ENCODE measurements at places on chromosomes 5 and 9. TPM values are rescaled to one million over a fixed set of nuclear protein-coding genes. Genes with fewer than 3 reads are reported as not detected.

The C5orf34 gene
- total RNA-seq: 0.40 TPM

- DNase-seq: no peak
Observed at GRCh38 chr9:17739736-17740135, 160.9 kb downstream of the SH3GL2 start.

DNA sequence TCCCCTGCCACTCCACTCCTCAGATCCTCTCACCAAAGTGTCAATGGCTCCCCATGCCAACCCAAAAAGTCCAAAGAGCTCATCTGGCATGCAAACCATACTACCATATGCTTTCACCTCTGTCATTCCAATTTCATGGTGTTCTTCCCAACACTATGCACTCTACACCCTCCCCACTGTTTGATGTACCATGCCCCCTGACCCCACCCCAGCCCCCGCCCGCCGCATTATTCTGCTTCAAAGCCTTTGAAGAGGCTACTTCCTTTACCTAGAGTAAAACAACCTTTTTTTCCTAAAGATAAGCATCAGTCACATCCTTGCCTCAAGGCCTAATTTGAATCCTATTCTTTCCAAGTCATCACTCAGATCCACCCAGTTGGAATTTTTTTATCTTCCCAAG lies 226.3 kb downstream of the DEPDC1B start:
- no peak for DNase-seq

DNA sequence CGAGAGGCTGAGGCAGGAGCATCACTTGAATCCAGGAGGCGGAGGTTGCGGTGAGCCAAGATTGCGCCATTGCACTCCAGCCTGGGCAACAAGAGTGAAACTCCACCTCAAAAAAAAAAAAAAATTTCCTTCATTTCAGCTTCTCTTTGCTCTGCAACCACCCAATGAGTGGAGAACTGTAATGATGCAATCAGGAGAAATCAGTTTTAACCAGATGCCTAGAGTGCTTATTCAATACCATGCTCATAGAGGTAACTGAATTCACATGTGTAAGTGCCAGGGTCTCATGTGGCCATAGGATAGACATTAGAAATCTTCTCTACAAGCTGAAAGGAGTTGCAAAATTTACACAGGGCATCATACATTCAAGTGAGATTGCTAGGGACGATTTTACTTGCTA lies 70.6 kb downstream of the HMHB1 start:
- no peak for DNase-seq

The SLC36A2 gene
- total RNA-seq: 1.2 TPM

GRCh38 chr9:35703906-35704672 lies 14.4 kb upstream of the TPM2 start:
- DNase-seq: peak; percentile 68

GRCh38 chr5:60259730-60260129 lies 366.2 kb upstream of the PDE4D start:
- no peak for DNase-seq

The SNCAIP gene
- total RNA-seq: 1.2 TPM

GRCh38 chr9:33230756-33231622 lies 9.0 kb upstream of the SPINK4 start:
- no peak for DNase-seq

The LCN1 gene
- not detected for total RNA-seq

- DNase-seq: no peak
Observed at GRCh38 chr5:4640795-4641194, 499.3 kb upstream of the ADAMTS16 start.

GRCh38 chr5:140192715-140193430 lies 17.9 kb downstream of the CYSTM1 start:
- DNase-seq: no peak

- DNase-seq: no peak
Observed at GRCh38 chr5:34915856-34916192, 313 bp downstream of the BRIX1 start.

DNA sequence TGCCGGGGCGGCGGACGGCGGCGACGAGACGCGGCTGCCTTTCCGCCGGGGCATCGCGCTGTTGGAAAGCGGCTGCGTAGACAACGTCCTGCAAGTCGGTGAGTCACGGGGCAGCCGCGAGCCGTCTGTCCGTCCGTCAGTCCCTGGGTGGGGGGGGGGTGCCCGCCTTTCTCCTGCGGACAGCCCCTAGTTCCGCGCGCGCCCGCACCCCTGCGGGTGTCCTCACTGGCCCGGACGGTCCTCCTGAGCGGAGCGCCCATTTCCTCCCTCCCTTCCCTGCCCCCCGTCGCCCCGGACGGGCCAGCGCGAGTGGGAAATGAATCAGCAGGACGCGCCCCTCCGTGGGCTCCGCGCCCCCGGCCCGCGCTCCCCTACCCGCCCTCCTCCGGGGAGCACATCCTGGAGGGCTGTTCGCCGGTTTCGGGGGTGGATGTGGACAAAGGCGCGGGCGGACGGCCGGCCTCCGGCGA lies 828 bp downstream of the ZSWIM6 start:
- DNase-seq: peak; percentile 72

DNA sequence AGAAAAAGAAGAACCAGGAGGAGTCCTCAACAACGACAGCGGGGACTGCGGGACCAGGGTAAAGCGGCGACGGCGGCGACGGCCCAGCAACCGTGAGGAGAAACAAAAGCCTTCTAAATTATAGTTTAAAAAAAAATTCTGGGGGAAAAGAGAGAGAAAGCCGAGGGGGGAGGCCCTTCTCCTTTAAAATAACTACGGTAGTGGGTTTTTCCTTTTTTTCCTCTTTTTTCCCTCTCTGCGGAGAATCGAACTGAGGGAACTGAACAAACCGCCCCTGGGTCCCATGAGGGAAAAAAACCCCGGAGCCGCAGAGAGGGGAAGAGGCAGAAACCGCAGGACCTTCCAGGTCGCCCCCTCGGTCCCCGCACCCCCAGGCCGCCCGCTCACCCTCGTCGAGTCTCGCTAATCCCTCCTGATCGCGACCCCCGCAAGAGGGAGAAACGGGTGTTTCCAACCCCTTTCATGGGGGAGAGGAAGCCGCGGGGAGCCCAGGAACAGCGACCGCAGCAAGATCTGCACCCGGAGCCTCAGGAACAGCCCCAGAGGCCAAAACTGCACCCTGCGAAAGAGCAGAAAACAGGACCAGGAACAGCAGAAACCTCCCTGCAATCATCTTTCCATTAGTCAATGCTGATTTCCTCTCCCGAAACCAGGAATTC lies 453 bp downstream of the CPEB4 start:
- DNase-seq: peak; percentile 50

- DNase-seq: no peak
Observed at GRCh38 chr5:151700296-151700695, 13.6 kb upstream of the SPARC start.

DNA sequence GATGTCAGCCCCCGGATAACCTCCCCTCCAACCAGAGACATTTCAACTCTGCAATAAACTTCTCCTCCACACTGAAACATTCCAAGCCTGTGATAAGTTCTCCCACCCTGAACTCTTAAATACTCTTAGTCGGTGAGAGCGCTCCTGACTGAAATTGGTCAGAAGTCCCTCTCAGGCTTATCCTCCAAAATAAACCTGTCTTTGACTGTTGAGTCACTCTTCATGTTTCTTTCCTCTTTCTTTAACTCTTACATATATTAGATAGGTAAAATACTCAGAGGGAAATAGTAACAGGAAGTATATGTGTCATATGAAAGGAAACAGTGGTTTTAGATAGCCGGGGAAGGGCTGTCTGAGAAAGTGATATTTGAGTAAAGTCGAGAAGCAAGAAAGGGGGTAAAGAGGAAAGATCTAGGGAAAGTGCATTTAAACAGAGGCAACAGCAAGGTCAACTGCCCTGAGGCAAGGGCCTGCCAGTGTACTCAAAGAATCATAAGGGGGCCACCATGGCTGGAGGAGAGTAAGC lies 11.0 kb upstream of the FAM81B start:
- no peak for DNase-seq

- DNase-seq: no peak
Observed at GRCh38 chr5:1216918-1217295, 8.3 kb upstream of the SLC6A18 start.

DNA sequence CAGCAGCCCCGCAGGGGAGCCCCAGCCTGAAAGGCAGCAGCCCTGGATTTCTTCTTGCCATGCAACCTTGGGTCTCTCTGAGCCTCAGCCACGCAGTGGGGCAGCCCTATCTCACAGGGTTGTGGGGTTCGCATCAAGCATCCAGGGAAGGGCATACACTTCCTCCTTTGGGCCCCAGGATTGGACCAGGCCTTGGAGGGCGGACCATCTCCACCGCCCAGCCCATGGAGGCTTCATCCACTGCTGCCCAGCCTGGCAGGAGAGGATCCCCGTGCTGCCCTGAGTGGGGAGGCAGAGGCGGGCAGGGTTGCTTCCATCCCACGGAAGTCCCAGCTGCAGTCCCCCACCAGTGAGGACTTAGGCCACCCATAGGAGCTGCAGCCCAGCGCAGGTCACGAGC lies 5.3 kb downstream of the ADAMTS2 start:
- peak; percentile 38 for DNase-seq

DNA sequence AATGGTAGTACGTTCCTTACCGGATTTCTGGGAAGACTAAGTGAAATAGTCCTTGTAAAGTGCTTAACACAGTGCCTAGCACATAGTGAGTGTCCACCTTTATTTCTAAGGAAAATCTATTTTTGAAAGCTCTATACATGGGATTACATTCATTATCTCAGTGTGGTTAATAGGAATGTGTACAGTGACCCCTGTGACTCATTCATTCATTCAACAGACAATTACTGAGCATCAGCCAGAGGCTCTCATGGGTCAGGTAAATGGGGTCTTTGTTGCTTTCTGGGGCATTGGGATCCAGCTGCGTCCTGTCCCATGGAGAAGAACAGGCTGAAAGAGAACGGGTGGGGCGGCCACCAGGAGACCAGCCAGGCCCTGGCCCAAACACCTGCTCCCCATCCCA lies 226.2 kb upstream of the TBC1D2 start:
- DNase-seq: no peak

- DNase-seq: no peak
Observed at GRCh38 chr9:98885575-98886295, 58.0 kb upstream of the COL15A1 start.

The PCDHGB2 gene
- total RNA-seq: 9.2 TPM

- no peak for DNase-seq
Observed at GRCh38 chr9:137035937-137036336, 4.0 kb upstream of the FUT7 start.

DNA sequence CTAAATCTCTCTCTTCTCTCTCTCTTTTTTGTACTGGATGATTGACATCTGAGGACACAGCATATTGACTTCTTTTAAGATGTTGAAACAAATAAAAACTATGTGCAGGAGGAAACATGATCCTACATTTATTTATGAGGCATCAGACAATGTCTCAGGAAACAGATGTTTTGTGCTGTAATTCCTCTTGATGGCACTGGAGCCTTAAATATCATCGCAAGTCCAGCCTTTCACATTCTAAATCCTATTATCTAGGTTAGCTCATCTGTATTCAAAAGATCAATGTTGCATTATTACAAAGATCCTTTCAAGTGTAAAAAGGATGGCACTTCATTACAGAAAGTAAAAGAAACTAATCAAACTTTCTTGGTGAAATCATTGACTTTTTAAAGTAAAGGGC lies 63.9 kb downstream of the MAT2B start:
- DNase-seq: no peak

DNA sequence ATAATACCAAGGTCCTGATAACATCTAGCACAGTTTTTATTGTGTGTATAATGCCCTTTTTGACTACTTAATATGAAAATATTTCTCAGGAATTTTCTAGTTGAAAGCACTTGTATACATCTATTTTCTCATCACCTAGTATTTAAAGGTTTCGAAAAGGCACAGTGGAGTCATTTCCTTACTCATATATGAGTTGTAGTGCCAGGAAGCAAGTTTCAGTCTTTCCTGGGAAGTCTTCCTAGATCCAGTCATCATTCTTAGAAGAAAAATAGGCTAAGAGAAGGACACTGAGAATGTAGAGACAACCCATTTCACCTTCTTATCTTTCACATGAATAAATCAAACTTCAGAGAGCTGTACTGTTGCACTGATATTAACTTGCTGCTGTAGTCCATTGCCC lies 70.2 kb downstream of the SLC25A46 start:
- no peak for DNase-seq

- DNase-seq: no peak
Observed at GRCh38 chr5:133205649-133206048, 153.8 kb downstream of the HSPA4 start.

Measured in Right ventricle myocardium superior (tissue), 1 donor.